Spinal cord (tissue), 10 donors: ENCODE measurements at places on chromosomes 1 and 21.

- no peak for DNase-seq
Observed at GRCh38 chr1:29807689-29808088, 571.4 kb downstream of the PTPRU start.

DNA sequence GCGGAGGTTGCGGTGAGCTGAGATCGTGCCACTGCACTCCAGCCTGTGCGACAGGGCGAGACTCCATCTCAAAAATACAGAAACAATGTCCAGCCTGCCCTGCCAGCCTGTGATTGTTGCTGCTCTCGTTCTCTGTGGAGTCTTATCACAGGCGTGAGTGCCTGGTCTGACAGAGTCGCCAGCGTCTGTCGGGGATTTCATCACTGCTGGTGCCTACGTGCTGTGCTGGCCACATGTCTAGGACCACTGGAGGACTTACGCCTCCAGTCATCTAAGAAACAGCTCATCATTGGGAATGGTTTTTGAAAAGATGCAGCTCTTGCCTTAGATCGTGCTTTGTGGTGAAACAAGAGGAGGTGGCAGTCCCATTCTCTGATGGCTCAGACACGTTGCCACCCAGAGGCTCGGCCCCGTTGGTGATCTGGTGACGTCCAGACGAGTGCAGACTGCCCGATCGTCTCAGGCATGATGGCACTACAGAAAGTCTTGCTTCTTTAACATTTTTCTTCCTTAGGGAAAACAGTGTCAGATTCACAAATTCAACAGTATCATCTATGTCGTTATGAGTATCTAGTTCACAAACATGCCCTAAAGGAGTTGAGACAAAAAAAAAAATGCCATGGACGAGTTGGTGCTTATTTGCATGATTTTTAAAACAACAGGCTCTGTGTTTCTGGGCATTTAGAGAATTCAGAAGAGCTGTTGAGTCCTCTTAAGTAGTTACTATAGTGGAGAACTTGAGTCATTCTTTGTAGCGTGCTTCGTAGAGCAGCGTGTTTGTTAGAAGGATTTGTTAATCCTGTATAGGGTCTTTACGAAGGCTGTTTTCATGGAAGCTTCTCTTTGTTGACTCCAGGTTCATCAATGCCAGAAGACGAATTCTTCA lies 47.5 kb downstream of the CBS start:
- no peak for DNase-seq

DNA sequence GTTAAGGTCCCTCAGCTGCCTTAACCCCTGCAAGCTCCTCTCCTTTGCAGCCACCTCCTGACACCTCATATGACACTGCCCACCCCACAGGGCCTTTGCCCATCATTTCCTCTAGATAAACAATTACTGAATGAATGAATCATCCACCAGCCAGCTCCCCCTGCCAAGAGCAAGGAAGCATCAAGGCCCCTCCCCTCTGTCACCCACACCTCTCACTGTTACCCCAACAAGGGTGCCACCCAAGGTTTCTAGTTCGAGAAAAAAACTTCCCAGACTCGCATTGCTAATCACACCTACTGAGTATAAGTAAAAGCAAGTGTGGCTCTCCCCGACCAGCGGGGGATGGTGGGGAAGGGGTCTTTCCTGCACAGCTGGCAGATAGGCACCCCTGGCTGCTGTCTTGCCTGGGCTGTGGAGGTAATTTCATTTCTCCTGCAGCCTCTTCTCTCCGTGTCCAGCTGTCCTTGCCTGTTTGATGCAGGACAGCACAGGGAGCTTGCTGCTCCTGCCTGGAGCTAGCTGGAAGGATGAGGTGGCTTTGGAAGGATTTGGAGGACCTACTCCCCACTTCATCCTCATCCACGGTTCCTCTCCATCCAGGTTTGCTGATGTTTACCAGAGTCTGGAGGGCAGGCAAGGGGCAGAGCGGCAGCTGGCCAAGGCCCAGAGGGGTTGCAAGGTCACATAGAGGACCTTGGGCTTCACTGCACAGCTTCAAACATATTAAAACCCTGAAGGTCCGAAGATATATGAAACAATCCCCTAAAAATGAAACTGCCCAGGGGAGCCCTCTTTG lies 33.1 kb upstream of the LBR start:
- no peak for DNase-seq

DNA sequence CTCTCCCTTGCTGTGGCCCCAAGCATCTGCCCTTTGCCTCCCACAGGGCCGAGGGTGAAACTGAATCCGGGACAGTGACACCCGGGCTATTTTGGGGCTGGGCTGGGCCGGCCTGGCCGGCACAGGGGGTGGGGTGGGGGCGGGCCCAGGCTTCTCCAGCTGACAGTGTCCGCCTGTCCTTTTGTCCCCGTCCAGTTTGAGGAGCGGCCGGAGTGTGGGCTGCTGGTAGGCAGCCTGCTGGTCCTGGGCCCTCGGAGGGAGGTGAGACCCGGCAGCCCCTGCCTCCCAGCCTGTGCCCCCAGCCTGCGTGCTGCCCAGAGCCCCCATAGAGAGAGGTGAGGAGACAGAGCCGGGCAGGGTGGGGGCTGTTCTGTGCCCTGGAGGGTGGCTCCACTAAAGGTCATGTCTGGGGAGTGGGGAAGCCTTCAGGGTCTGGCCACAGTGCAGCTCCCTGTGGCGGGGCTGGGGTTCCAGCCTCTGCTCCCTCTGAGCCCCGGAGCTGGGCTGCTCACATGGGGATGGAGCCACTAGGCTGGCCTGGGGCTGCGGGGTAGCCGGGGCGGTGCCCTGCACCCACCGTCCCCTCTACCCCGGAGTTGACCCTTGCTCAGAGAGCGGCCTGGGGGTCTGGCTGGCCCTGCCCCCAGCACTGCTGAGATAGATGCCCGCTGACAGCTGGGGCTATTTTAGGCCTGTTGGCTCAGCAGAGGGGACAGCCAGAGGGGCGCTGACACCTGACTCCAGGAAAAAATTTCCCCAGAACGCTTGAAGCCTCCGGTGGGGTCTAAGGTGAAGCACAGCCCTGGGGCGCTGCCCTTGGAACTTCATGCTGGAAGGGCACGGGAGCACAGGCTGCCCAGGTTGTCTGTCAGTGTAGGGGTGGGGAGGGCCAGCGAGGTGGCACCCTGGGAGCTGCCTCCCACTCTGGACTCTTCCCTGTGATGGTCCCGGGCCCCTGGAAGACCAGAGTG lies at the start of gene OBSCN:
TSS of gene OBSCN (plus strand) at position 194 of the 971 bp plus-strand sequence. CDS start 3,740 bp downstream, outside the sequence.
- no peak for DNase-seq

- DNase-seq = no peak
Observed at GRCh38 chr1:201659572-201659971, 120.6 kb downstream of the NAV1 start.

- DNase-seq = no peak
Observed at GRCh38 chr1:207067665-207068064, 14.6 kb downstream of the PFKFB2 start.

DNA sequence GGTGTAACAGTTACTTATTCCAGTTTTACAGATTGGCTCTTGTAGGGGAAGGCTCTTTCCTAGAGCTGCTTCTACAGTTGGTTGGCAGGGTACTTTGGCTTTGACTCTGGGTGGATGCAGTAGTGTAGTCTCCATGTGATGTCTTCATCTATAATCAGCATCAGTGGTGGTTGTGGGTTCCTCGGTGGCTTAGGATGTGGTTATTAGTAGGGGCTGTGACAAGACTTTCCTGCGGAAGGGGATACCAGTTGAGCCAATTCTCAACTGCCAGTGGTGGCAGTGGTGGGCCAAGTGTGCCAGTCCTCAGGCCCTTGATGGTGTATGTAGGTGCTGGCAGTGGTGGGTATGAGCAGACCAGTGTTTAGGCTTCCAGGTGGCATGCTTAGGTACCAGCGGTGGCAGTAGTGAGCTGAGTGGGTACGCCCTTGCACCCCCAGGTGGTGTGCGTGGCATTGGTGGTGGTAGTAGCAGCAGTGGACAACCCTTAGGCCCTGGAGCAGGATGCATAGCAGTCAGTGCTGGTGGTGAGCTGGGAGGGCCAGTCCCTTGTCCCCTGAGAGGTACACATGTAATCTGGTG lies 27.2 kb upstream of the KLF18 start:
- no peak for DNase-seq
